ENCODE measurements at places on chromosomes 1 and 21.

- DNase-seq = no peak
These were observed 29.6 kb upstream of the RGS1 start for GRCh38 chr1:192545896-192546521.

DNA sequence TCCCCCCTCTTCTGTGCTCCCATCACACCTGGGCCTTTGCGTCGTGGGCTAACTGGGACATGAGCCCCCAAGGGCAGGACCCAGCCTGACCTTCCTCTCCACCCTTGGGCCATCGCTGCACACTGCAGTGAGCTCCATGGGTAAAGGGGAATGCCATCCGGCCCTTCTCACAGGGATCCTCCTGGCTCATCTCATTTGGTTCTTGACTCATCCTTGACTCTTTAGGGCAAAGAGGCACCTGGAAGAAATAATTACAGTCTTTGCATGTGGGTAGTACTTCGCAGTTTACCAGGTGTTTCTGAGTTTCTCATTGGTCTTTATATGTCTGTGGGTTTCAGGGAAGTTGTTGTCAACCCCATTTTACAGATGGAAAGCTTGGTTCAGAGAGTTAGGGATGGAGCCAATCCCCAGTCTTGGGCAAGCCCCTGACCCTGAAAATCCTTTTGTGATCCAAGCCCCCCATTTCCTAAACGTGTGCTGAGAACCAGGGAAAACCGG, 59.3 kb upstream of the ID3 start:
- DNase-seq = no peak

- DNase-seq = no peak
These were observed 11.4 kb downstream of the PPFIA4 start for GRCh38 chr1:203037509-203038190.

GRCh38 chr1:185257950-185258208, 59.2 kb downstream of the IVNS1ABP start:
- no peak for DNase-seq

DNA sequence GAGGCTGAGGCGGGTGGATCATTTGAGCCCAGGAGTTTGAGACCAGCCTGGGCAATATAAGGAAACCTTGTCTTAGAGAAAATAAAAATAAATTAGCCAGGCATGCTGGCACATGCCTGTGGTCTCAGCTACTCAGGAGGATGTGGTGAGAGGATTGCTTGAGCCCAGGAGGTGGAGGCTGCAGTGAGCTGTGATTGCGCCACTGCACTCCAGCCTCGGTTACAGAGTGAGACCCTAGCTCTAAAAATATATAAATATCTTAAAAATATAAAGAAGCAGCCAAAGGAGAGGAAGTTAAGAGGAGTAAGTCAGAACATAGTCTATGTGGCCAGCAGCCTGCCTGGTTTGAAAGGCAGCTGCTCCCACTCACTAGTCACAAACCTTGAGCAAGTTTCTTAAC, 4.5 kb upstream of the IL10RB start:
- no peak for DNase-seq

DNA sequence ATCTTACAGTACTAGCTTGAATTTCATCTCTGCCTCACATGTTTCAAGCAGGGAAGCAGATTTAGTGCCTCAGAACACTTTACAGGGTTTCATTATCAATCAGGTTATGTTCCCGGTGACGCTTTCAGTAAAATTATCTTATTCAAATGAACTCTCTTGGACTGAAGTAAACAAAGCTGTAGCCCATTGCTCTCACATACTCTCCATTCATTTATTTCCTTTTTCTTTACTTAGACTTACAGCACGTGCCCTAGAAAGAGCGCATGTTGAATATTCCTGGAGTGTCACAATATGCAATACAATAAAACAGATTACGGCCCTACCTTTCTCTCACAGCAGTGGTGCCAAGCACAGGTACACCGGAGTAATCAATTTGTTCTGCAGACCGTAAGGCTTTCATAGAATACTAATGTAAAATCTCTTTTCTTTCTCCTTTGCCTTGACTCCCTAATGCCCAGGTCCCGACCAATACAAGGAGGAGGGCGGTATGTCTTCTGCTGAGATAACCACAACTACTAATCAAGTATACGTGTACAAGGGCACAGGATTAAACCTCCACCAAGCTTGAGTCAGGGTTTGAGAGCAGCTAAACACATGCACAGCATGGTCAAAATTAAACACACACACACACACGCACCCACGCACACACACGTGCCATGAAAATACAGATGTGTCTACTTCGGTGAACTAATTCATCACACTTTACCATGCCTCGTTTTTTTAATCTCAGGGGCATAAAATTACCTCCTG, 62.8 kb downstream of the NRIP1 start:
- no peak for DNase-seq

DNA sequence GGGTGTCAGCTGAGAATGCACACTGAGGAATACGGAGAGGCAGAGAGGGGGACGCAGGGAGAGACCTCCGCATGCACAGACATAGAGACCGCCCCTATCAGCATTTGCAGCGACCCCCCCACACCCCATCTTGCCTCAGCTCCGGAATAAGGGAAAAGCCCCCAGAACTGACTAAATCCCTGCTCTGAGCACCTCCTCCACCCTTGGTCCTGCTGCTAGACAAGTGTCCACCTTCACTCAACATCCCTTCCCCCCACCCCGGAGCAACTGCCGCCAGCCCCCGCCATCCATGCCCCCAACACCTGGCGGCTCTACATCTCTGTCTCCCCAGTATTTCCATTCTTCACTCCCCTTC, 769 bp downstream of the SV2A start:
- DNase-seq = no peak

DNA sequence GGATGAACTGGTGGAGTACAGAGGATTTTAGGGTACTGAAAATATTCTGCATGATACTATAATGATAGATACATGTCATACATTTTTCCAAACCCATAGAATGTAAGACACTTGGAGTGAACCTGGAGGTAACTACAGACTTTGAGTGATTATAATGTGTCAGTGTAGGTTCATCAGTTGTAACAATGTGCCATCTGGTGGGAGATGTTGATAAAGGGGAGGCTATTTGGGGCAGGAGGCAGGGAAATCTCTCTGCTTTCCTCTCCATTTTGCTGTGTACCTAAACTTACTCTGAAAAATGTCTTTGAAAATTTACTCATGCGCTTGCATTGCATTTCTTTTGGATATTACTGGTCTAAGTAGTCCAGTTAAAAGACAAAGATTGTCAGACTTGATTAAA, 35.2 kb downstream of the PTBP2 start:
- no peak for DNase-seq

- DNase-seq = no peak
These were observed 101.4 kb upstream of the L1TD1 start for GRCh38 chr1:62093261-62093660.

GRCh38 chr1:153346077-153346723, 2.4 kb downstream of the PGLYRP4 start:
- DNase-seq = no peak
